ENCODE measurements at places on chromosomes 16 and 17. TPM values are rescaled to one million over a fixed set of nuclear protein-coding genes. Genes with fewer than 3 reads are reported as not detected.

The CDH1 gene
- total RNA-seq = 14.9 TPM

The RBFOX1 gene
- not detected for total RNA-seq

The FADS6 gene
- total RNA-seq = not detected

The RAP1GAP2 gene
- 0.29 TPM for total RNA-seq

The TMEM114 gene
- not detected for total RNA-seq

The CACNG3 gene
- total RNA-seq = not detected

The OTOP3 gene
- total RNA-seq = not detected
